ENCODE measurements at places on chromosomes 1 and 21.

GRCh38 chr1:150809651-150810050 lies 1.6 kb upstream of the CTSK start:
- no peak for DNase-seq

DNA sequence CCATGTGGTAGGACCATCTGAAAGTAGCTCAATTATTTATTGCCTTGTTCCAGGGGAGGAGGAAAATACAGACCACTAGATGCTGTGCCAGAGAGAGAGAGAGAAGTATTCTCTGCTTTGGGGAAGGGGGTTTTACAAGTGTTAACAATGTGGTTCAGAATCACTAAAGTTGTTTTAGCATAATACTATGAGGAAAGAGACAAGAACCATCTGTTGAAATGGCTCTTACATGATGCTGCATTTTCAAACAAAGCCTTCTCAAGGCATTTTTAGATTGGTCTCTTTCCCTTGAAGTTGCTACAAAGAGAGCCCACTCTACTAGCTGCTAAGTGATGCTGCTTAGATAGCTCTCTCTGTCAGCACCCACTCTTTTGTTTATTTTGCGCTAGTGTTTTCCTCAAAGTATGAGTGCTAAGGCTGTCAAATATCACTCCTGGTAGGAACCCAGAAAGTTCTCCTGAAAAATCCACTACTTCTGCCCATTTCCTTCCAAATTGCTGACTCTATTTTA lies 255.1 kb downstream of the NFIA start:
- DNase-seq, result no peak

DNA sequence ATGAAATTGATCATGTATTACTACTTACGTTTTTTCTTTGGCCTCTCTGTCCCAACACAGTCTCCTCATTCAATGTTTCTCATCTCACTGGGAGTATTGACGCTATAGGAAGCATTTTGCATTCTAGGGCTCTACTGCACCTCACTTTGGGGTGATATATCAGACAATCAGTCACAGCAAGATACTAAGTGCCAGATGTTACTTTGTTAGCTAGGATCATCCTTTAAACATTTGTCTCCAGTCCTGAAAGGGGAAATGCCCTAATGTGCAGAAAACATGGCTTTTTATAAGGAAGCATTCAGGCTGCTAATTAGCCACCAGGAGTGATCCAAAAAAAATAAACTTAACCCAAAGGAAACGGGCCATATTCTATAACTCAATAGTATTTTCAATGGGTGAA lies 409.1 kb downstream of the RWDD3 start:
- DNase-seq, result no peak

DNA sequence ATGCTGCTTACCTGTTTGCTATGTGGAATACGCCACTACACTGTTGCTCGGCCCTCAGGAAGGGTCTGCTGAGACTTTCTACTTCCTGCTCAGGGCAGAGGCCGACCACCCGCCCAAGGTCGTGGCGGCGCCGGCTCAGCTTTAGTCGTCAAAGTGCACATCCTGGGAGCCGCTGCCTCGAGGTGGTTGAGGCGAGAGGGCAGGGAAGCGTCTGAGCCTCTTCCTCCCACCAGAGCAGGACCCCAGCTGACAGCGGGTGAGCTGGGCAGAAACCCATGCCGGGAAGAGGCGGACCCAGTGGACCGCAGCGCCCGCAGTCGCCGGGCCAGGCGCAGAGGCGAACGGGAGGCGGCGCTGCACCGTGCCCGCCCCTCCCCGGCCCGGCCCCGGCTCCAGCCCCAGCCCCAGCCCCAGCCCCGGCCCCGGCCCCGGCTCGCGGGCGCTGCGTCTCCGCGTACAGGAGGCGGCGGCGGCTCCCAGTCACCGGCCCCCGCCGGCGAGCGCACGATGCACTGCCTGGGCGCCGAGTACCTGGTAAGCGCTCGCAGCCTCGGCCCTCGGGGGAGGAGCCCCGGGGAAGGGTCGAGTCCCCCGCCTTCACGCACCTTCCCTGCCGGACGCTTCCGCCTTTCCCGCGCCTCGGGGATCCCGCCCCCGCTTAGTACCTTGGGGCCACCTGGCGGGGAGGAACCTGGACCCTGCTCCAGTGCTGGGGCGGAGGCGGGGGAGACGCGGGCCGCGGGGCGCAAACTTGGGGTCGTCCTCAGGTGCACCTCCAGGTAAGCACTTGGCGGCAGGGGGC lies at the start of gene SLC44A3:
Gene SLC44A3 (plus strand): TSS at position 413 of the 802 bp plus-strand sequence. CDS start 95 bp downstream, at position 508.
- DNase-seq, result no peak
